Inflammatory macrophage treated with lipopolysaccharide for 4 hours (primary cell): ENCODE measurements at places on chromosomes 6 and 20.
A peak's percentile ranks its signal among the peaks of the same experiment; 100 is the strongest.

GRCh38 chr20:13862245-13862644 is 77.4 kb downstream of the NDUFAF5 start:
- peak; percentile 45 for DNase-seq

GRCh38 chr6:49070411-49070810 is 392.6 kb downstream of the MMUT start:
- no peak for DNase-seq

- DNase-seq, result no peak
These were observed 1.6 kb upstream of the TNFRSF6B start for GRCh38 chr20:63694584-63695423.

DNA sequence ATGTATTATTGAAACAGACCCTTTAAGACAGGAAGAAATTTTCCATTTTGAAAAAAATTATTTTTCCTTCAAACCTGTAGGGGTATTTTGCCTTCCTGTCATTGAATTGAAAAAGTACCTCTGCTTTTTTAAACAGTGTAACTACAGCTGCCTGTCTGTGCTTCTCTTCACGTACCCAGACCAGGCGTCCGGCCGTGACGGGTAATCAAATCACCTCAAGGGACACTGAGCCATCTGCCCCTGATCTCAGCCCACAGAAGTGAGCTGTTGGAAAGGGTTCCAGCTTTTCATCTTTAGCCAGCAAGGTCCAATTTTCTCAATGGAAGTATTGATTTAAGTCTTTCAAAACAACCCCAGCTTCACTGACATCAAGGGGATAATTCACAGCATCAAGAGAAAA is 58.0 kb downstream of the SLC35D3 start:
- no peak for DNase-seq

GRCh38 chr6:11791354-11792107 is 12.9 kb upstream of the ADTRP start:
- no peak for DNase-seq

DNA sequence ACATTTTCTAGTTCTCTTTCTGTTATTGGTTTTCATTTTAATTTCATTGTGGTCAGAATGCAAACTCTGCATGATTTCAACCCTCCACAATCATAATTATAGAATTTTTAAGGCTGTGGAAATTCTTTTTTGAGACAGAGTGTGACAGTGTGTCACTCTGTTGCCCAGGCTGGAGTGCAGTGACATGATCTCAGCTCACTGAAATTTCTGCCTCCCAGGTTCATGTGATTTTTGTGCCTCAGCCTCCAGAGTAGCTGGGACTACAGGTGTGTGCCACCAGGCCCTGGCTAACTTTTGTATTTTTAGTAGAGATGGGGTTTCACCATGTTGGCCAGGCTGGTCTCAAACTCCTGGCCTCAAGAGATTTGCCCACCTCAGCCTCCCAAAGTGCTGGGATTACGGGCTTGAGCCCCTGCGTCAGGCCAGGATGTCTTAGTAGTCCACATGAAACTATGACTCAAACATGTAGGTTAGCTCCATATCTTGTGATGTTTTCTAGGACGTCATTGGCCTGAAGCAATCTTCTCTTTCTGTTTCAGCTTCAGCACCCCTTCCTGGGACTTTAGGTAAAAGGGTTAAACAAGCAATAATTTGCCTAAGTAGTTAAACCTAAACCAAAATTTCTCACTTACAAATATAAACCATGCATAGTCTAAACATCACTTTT is 47.4 kb upstream of the SAMD3 start:
- DNase-seq, result no peak

- no peak for DNase-seq
These were observed 264.9 kb downstream of the HIVEP2 start for GRCh38 chr6:142679907-142680700.
